T-cell (primary cell): ENCODE measurements at places on chromosomes 7 and 10.

- no peak for DNase-seq
Observed at GRCh38 chr10:85597006-85597405, 769.6 kb downstream of the GRID1 start.

GRCh38 chr7:95549818-95550529 is 46.3 kb downstream of the PDK4 start:
- DNase-seq, result no peak

- no peak for DNase-seq
Observed at GRCh38 chr7:78438433-78438832, 639.9 kb downstream of the PHTF2 start.

DNA sequence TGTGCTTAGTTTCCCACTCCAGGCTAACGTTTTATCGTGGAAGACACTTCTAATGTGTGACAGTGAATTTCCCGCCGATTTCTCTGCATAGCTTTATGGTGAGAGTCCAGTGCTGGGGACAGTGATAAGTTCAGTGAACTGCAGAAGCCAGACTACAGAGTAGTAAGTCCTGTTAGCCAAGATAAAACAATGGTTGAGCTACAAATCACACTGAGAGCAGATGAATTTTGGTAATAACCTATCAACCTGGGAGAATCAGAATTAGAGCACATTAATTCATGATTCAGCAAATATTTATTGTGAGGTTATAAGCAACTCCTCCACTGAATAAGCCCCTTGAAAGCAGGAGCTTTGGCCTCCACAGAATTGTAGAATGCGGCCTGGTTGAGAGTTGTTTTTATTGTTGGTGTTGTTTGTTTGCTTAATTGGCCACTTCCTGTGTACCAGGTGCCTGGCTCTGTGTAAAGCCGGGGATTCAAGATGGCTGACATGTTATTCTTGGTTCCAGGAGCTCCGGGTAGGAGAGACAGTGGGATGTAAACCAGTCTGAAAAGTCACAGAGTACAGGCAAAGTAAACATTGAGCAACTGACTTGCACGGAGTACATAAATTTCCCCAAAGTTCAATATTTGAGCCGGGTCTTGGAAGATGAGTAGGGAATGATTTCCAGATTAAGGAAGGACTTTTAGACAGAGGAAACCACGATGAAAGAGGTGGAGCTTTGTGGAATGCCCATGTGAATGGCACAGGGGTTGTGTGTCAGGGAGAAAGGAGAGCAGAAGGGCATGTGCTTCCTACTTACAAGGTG is 112.7 kb downstream of the SNX10 start:
- no peak for DNase-seq

DNA sequence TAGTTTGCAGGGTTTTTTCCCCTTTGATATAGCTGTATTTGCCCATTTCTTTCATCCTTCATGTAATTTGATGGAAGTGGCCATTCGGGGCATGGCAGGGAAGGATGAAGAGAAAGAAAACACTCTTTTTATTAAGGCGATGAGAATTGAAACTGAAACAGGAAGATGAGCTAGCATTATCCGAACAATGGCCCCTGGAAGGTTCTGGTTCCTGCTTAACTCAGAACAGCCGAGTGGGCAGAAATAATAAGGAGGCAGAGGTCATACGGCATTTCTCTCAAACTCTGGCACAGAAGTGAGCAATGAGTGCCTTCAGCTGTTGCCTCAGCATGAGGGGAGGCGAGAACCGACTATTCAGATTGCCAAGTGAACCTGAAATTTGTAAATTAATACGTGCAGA is 113.2 kb upstream of the MYO3A start:
- no peak for DNase-seq

- DNase-seq, result peak; percentile 25
Observed at GRCh38 chr10:100828738-100829096, 83.3 kb downstream of the PAX2 start.

- no peak for DNase-seq
Observed at GRCh38 chr10:17009212-17009700, 120.4 kb downstream of the CUBN start.

DNA sequence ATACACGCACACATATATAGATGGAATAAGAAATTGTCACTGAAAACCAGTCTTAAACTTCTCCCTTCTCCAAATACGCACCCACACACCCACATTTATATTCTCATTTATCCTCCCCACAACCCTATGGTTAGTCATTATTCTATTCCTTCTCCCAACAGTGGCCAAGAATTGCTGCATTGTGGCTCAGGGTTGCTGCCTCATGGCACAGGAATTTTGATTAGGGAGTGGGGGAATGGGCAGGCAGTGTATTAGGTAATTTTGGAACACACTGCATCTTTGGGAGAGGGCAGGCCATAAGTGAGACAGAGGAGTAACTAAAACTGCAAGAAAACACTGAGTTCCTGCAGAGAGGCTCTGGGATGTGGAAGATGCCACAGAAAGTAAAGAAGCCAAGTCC is 35.7 kb downstream of the NAPEPLD start:
- no peak for DNase-seq

DNA sequence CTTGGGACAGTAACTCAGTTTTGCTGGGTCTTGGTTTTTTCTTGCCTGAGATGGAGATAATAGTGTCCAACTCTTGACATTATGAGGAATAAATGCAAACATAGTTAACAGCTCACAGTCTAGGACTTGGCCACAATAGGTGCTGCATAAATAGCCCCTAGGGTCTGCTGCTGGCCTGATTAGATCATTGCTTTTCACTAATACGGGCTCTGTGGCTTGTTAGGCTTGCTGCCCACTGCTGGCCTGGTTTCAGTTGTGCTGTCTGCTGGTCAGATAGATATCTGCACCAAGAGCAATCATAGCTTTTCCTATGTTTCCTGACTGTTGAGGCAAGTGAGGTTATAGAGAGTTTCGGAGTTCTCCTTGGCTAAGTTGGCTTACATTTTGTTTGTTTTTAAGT is 246.1 kb downstream of the DNAJB9 start:
- no peak for DNase-seq

DNA sequence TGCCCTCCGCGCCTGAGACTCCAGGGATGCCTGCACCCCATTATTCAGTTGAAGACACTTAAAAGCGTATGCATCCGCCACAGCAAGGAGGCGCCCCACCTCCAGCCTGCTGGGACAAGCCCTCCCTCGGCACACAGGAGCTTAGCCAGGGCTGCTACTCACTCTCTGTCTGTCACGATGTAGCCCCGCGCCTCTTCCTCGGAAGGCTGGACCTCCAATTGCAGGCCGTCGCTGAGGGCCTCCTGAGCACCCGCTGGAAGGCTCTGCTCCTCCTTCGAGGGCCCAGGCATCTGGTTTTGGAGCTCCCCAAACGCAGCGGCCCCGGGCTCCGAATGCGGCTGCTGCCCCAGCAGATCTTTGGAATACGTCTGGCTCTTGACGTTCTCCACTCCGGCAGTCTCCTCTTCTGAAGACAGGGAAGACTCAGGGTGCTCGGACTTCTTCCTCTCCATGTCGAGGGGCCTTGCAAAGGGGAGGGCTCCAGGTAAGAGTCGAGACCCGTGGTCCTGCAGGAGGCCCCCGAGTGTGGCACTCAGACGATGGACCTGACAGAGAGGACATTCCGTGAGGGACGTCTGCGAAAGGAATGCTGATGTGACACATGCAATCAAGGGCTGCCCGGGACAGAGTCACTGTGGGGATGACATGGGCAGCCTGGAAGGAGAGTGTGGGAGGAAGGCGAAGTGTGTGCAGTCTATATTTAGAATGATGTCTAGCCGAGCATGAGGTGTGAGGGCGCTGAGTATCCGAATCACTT is 453.9 kb downstream of the PTPRN2 start:
- no peak for DNase-seq

GRCh38 chr7:137484326-137484725 is 140.8 kb upstream of the PTN start:
- no peak for DNase-seq
